ENCODE measurements at places on chromosomes 13 and 19.

- no peak for DNase-seq
Measured at GRCh38 chr13:109397285-109397684, 389.1 kb downstream of the IRS2 start.

DNA sequence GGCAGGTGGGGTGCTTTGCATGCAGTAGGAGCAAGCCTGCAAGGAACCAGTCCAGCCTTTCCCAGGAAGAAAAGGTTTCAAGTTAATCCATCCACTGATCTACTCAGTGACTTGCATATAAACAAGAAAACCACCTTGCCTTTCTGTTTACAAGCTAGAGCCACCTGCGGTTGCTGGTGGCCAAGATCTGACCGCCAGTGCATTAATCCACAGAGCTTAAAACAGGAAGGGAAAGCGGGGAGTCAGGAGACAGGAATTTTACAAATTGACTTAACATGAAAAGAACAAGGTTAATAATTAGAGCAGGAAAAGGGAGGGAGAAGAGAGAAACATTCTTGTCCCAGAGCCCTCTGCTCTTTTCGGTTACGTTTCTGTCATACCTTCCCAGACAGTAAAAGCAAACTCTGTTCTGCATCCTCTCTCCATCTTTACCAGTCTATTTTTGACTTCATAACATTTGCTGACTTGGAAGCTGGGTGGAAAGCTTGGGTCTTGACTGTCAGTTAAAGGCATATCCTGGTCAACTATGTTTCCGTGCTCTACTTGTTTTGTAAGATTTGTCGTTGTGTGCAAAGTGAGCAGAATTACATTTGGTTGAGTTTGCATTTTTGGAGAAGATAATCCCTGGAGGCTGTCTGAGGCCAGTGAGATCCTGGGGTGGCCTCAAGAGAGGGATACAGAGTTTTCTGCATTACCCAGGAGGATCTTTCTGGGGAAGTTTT is 760.6 kb downstream of the EFNB2 start:
- no peak for DNase-seq

GRCh38 chr19:7522072-7522922 is at the start of gene MCOLN1:
Gene MCOLN1, plus strand, starts transcription at chr19:7522624. Its CDS starts 127 bp downstream, at chr19:7522751.
- peak; percentile 98 for DNase-seq

DNA sequence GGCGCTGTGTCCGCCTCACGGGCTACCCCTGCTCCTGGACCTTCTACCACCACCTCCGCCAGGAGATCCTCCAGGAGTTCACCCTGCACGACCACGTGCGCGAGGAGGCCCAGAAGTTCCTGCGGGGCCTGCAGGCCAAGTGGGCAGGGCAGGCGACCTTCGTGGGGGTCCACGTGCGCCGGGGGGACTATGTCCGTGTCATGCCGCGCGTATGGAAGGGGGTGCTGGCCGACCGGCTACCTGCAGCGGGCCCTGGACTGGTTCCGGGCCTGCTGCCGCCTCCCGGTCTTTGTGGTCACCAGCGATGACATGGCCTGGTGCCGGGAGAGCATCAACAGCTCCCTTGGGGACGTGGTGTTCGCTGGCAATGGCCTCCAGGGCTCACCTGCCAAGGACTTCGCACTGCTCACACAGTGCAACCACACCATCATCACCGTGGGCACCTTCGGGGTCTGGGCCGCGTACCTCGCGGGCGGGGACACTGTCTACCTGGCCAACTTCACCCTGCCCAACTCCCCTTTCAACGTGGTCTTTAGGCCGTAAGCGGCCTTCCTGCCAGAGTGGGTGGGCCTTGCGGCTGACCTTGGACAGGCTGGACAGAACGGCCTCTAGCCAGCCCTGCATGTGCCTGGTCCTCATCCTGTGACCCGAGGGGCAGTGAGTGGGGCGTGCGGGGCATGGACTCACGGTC is 7.8 kb upstream of the NTN5 start:
- no peak for DNase-seq

DNA sequence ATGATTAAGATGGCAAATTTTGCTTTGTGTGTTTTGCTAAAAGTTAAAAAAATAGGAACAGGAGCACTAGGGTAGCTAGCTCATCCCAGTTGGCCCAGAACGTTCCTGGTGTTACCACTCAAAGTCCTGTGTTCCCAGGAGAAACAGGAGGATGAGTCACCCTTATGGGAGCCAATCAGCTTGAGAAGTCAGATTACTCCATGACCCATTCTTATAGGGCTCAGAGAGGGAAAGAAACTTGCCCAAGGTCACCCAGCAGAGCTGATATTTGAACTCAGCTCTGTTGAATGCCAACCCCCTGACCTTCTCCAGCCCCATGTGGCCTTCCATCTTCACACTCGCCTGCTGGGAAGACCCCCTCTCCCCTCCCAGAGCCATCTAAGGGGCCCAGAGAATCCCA is 13.0 kb downstream of the NMRK2 start:
- DNase-seq, result no peak

- no peak for DNase-seq
Measured at GRCh38 chr19:30557212-30557611, 185.0 kb downstream of the ZNF536 start.

- peak; percentile 69 for DNase-seq
Measured at GRCh38 chr19:42280815-42281145, 11.7 kb downstream of the CIC start.

DNA sequence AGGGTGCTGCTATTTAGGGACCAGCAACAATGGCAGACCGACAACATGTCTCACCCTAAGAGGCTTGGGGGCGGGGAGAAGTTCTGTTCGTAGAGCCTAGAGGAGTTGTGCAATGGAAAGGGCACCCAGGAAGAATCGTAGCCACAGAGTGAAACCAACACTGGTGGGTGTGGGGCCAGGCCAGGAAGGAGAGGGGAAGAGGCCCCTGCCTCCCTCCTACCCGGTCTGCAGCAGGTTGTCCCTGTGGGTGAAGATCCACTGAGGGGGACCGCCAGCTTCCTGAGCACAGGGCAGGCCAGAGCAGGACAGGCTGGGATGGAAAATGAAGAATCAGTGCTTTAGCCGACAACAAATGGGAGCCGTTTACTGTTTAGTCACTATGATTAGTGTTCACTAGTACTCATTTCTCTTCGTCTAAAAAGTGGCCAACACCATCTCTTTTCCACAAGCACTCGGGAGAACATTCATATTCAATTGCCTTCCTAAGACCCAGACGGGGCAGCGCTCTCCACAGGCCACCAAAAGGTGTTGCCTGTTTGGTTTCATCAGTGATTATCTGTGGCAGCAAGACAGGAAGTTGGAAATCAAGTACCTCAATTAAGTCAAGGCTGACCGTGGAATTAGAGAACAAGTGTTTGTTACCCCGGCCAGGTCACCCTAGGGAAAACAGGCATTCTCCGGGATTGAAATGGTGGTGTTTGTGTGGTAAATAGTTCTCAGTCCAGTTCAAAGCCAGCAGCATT is 1.1 kb upstream of the ATP11A start:
- DNase-seq, result no peak

DNA sequence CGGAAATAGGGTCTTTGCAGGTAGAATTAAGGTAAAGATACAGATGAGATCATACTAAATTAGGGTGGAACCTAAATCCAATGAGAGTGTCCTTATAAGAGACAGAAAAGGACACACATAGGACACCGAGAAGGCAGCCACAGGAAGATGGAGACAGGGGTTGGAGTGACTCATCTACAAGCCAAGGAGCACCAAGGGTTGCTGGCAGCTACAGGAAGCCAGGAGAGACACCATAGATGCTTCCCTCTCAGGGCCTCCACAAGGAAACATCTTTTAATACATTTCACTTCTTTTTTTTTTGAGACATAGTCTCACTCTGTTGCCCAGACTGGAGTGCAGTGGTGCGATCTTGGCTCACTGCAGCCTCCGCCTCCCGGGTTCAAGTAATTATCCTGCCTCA is 10.1 kb downstream of the TMEM143 start:
- DNase-seq, result no peak

- DNase-seq, result no peak
Measured at GRCh38 chr13:64305246-64305645, 2889.6 kb upstream of the PCDH20 start.

- DNase-seq, result no peak
Measured at GRCh38 chr13:42532561-42533335, 41.2 kb upstream of the TNFSF11 start.

DNA sequence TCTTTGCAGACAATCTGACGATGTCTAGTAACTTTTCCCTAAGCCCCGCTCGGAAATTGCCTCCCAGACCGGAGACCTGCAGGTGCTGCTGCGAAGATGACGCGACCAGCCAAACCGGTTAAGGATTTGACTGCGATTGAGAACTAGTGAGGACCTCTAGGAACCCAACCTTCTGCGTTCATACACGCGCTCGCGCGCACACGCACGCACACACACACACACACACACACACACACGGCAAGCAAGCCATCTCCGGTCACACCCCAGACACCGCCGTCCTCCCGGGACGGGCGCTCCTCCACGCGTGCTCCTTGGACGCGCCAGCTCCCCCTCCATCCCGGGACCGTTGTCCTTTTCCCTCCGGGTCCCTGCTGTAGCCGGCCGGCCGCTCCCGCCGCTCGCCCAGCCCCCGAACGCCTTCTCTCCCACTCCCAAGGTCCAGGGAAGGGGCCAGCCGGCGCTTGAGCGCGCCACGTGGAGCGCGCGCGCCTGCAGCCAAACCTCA is 1.2 kb downstream of the TBC1D4 start:
- peak; percentile 72 for DNase-seq

GRCh38 chr19:45250832-45251451 is at the start of gene MARK4:
Gene MARK4, plus strand, starts transcription at chr19:45251271. Its CDS starts 318 bp downstream, at chr19:45251589.
- no peak for DNase-seq

DNA sequence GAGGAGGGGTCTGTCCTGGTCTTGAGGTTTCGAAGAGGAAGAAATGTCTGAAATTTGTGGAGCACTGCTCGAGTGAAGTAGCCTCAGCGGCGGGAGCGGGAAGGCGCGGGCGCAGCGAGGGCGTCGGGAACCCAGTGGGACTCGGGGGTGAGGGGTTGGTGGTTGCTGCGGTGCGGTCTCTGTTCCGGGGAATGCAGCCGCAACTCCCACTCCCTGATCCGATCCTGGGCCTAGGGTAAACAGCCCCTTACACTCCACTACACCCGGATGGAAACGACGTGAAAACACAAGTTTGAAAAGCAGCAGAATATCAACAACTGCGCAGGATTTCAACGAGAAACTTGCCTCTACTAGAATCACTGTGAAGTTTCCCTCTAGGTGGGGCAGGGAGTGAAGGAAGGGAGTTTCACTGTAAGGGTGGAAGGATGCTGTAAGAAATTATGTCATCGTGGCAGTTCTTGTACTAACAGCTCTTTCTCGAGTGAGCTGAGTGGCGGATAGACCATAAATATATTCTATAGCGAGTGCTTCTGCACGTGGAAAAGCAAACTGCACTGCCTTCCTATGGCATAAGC is 2.0 kb upstream of the KLF12 start:
- DNase-seq, result peak; percentile 38

DNA sequence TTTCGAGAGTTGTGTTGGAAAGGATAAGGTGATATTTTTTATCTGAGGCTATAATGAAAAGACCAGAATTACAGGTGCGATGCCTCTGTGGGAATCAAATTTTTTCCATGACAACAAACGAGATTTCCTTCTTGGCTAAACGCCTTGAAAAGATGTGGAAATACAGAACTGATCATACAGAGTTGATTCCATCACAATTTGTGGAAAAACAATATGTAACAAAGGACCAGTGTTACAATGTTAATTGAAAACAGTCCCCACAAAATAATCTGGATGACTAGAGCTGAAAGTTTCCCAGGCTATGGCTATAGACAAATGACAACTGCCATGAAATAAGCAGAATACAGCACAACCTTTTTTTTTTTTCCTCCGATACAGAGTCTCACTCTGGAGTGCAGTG is 628.9 kb downstream of the DIAPH3 start:
- DNase-seq, result no peak

- no peak for DNase-seq
Measured at GRCh38 chr19:55554741-55555152, 9.4 kb upstream of the SBK3 start.

DNA sequence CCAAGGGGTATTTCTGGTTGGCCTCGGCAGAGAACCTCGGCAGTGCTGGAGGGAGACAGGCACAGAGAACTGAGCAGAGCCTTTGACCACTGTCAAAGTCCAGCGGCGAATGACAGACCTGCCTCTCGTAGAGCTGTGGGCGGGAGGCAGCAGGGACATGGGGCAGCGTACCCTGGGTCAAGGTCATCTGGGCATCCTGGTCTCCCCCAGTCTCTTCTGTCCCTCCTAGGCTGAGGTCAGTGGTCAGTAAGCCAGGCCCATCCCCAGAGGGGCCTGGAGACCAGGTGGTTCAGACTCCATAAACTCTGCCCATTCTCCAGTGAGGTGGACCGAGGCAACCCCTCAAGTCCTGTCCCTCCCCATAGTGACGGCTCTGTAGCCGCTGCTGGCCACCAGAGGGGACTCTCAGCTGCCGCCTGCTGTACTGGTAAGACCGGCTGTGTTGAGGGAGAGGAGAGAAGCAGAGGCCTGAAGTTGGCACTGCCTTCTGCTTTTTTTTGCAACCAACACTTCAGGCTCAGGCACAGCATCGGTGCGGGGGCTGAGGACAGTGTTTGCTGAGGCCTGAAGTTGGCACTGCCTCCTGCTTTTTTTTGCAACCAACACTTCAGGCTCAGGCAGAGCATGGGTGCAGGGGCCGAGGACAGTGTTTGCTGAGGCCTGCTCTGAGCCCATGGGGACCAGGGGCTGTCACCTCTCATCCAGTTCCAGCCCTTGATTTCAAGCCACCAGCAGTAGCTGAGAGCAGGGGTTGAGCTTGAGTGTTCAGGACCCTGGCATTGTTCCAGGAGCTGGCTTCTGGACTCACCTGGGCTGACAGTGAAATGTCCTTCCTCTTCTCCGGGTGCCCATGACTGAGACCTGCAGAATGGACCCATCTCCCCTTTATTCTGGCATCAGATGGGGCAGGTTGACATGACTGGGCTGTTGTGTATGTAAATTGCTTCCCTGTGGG is at the start of gene PGLYRP2:
Gene PGLYRP2 (minus strand): TSS at position 111 of the 955 bp plus-strand sequence. CDS start 130 bp downstream, outside the sequence.
- no peak for DNase-seq

GRCh38 chr19:47464675-47465419 is 6.8 kb downstream of the SLC8A2 start:
- no peak for DNase-seq

DNA sequence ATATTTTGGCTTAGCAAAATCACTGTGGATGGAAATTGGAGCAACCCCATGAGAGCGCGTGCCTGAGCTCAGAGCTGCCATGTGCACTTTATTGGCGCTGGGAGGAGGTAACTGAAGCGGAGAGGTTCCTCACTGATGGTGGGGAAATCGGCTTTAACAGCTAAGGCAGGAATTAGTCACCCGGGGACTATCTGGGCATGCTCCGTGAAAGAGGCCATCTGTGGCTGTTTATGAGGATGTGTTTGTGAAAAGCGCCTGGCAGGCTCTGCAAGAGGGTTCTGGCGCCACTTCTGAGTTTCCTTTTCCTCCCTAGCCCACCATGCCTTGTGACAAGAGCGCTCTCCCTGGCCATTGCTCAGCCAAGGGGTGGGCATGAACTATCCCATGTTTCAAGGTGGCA is 815.6 kb downstream of the UQCRFS1 start:
- no peak for DNase-seq

DNA sequence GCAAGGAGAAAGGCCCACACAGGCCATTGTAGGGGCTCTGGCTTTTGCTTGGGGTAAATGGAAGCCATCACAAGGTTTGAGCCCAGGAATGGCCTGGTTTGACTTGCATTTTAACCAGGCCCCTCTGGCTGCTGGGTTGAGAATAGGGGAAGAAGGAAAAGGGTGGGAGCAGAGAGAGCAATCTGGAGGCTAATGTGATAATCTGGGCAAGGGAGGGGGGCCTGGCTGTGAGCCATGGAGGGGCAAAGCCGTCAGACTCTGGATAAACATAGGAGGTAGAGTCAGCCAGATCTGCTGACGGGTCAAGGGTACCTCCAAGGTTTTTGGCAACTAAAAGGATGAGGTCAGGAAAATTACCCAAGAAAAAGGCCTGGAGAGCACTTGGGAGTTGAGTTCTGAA is 41.6 kb downstream of the RFX2 start:
- DNase-seq, result no peak
